ENCODE measurements at places on chromosomes 1 and 21.
A peak's percentile ranks its signal among the peaks of the same experiment; 100 is the strongest.

DNA sequence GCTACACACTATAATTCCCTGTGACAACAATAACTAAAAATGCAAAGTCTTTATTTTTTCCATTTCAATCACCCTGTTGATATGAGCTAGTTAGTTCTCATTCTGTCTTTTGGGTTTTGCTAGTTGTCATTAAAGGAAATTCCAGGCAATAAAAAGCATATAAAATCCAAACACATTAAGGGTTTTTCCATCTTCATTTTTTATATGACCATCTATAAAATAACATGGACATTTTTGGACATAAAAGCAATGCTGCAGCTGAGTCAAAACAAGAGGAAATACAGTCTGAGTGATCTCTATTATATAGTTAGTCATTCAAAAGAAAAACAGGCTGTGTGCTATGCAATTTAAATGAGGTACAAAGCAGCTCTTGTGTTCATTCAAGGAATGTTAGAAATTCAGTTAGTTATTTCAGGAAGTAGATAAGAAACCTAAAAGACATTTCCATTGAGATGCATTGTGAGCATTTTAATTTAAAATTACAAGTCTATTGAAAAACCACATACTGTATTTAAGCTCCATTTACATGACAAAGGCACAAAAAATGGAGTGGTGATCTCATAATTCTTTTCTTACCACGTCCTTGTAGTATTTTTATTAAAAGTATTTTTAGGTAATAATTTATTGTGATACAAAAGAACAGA, 67.3 kb upstream of the BCL10 start:
- no peak for ATAC-seq

GRCh38 chr1:26530895-26531598, 1.5 kb downstream of the RPS6KA1 start:
- ATAC-seq = peak; percentile 84

GRCh38 chr1:25641931-25642573, 25.5 kb downstream of the MAN1C1 start:
- ATAC-seq = no peak

DNA sequence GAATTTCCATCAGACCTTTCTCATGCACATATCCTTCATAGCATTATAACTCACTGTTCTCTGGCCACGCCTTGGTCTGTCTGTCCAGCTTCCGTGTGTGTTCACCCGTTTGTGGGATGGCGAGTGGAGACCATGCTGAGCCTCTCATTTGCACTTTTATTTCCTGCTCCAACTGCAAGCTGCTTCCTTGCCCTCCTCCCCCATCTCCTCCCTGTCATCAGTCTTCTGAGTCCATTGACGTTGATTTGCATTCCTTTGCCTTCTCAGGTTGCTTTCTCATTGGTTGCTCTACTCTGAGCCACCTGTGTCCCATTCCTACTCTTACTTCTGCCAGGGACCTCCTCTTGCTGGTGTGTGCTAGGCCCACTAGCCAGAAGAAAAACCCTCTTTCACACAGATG, 146.4 kb downstream of the NOS1AP start:
- no peak for ATAC-seq

- ATAC-seq = peak; percentile 15
These were observed 51.9 kb downstream of the DHX9 start for GRCh38 chr1:182890927-182891610.

- ATAC-seq = no peak
These were observed 249.5 kb upstream of the POU3F1 start for GRCh38 chr1:38296047-38296446.

DNA sequence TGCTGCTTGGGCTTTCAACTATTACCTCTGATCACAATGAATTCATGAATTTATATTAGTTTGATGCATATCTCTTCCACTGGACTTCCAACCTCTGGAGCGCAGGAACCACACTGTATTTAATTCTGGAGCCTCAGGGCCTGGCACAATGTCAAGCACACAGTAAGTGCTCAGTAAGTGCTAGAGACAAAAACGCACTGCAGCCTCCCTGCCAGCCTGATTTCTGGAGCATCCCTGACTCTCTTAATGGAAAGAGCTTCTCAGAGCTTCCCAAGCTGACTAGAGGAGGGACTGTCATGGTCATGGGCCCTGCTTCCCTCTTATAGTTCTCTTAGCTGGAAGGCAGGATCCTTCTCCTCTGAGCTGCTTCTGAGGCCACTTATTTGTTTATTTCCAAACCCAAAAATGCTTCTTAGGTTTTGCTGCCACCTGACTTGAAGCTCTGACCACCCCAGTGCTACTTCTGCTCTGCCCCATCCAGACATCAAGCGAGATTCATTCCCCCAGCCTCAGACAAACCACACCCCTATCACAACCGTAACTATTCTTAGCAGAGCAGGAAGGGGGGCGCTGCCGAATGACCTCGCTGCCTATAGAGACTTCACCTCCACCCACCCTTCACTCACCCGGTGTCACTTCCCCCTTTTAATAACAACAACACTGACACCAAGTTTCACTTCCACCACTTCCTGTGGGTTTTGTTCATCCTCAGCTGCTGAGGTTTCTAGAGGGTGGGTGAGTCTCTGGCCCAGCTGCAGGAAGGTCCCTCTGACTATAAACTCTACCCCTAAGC, 33.6 kb downstream of the NUAK2 start:
- peak; percentile 5 for ATAC-seq
